NCI-H2227 treated with DMSO at 0.1 percent for 48 hours (cell line): ENCODE measurements at places on chromosomes 12 and 14.

GRCh38 chr12:72509891-72510290 lies 237.7 kb downstream of the TRHDE start:
- no peak for DNase-seq

DNA sequence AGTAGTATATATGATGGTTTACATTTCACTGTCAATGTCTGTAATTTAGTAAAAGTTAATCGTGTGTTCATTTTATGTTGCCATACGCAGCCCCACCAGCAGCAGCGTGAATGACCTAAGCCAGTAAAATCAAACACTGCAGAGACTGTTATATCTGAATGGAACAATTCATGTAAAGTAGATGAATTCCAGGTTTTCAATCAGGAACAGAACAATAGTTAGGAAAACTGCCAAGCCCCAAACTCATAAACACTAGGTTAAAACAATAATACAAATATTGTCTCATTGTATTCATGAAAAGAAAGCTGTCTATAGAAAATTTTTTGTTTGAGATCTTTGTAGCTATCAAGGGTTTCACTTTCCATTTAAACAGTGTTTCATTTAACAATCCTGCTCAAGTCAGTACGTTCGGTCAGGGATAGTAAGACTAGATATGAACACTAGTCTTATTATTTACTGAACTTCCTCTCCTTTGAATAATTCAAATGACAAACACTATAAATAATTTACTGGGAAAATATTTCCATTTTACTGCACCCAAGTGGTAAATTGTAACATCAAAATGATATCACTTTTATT lies 256.8 kb upstream of the FLRT2 start:
- DNase-seq, result no peak

DNA sequence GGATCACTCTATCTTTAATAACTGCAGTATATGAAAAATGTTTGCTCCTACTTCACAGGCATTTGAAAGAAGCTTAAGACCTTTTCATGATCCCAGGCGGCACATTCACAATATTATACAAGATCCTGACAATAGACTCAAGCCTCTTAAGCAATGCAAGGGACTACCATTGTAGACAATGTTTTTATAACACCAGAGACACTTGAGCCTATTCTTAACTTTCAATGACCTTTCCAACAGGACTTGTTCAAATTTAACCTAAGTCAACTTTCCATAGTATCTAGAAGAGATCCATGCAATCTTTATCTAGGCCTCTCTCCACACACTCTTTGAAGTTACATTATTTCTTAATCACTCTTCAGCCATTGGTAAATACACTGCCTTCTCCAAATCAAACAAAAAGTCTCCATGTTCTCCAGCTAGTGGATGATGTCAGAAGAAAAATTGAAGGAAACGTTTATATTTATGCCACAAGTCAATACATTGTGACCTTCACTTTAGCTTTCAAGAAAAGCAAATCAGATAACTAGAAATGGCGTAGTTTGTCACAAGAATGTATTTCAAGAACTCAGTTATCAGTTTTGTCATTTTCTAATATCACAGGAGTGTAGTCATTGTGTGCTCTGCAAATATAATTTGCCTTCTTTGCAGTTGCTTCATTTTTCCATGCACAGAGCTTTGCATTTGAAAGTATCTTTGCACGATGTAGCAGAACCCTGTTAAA lies 41.2 kb downstream of the PHLDA1 start:
- no peak for DNase-seq

DNA sequence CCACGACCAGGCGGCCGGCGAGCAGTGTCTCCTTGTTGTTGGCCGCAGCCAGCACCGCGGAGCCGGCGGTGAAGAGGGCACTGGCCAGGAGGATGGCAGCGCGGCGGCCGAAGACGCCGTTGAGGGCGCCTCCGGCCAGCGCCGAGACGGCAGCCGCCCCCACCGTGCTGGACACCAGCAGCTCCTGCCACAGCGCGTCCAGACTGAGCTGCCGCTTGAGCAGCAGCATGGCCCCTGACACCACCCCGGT lies 691 bp downstream of the SLC2A13 start:
- no peak for DNase-seq
